ENCODE measurements at places on chromosomes 11 and 22.

- ATAC-seq, result no peak
Measured at GRCh38 chr11:70506658-70506970, 108.3 kb downstream of the CTTN start.

DNA sequence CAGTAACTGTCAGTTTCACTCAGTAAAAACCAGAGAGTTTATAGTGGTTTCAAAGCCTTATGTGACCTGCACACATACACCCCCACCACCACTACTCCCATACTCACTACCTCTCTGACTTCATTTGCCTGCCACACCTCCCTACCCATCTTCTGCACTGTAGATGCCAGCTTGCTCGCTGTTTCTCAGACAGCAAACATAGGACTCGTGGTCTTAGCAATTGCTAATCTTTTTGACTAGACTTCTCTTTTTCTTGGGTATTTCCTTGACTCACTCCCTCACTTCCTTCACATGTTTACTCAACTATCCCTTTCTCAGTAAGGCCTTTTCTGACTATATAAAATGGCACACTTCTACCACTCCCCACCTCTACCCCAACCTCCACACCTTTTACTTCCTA, 27.8 kb downstream of the CEP295 start:
- peak; percentile 99 for ATAC-seq

DNA sequence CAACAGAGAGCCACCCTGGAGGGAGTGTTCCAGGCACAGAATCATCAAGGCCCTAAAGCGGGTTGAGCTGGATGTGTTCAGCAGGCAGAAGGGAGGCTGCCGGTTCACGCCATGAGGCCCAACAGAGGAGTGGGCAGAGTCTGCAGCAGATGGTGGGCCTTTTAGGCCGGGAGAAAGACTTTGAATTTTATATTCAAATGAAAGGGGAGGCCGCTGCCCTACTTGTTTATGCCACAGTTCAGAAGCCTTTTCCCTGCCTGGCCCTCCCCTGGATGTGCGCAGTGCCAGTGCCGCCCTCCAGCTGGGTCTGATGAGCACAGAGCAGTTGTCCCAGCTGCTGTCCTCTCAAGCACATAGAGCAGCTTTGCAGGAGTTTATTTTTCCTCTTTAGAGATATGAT, 46.9 kb upstream of the TTC12 start:
- ATAC-seq, result no peak

- no peak for ATAC-seq
Measured at GRCh38 chr11:73226297-73227006, 8.4 kb downstream of the P2RY2 start.

- ATAC-seq, result peak; percentile 43
Measured at GRCh38 chr11:130827451-130828377, 88.6 kb downstream of the SNX19 start.

DNA sequence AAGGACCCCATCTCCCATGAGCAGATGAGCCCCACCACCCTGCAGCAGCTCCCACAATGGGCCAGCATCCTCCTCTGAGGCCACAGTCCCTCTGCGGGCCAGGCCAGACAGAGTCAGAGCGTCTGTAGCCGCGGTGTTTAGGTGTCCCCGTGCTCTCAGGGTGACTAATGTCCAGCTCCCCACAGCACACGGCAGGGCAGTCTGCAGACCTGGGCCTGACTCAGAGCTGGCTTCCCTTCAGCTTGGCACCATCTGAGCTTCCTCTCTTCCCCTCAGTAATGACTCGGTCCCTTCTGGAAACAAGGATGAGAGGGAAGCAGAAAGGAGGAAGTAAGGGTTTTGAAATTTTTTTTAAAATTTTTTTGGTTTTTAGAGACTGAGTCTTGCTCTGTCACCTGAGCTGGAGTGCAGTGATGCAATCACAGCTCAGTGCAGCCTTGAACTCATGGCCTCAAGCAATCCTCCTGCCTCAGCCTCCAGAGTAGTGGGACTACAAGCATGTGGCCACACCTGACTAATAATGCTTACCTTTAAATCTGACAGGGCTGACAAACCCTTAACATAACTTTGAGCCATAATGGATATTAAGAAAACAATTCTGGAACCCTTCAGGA, 28.5 kb downstream of the LRRC74B start:
- peak; percentile 23 for ATAC-seq

DNA sequence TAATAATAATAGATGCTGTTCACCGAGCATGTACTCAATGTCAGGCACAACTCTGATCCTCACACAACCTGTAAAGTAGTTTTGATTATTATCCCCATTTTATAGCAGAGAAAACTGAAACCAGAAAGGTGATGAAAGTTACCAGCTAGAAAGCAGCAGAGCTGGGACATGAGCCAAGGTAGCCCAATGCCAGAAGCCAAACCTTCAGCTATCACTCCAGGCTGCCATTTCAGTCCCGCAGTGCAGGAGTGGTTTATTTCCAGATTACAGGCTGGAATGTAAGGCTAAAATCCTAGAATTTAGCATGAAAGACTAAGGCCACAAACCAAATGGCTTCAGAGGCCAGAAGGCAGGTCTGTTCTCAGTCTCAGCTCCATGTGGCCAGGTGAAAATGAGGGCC, 108.8 kb downstream of the TENM4 start:
- ATAC-seq, result no peak

DNA sequence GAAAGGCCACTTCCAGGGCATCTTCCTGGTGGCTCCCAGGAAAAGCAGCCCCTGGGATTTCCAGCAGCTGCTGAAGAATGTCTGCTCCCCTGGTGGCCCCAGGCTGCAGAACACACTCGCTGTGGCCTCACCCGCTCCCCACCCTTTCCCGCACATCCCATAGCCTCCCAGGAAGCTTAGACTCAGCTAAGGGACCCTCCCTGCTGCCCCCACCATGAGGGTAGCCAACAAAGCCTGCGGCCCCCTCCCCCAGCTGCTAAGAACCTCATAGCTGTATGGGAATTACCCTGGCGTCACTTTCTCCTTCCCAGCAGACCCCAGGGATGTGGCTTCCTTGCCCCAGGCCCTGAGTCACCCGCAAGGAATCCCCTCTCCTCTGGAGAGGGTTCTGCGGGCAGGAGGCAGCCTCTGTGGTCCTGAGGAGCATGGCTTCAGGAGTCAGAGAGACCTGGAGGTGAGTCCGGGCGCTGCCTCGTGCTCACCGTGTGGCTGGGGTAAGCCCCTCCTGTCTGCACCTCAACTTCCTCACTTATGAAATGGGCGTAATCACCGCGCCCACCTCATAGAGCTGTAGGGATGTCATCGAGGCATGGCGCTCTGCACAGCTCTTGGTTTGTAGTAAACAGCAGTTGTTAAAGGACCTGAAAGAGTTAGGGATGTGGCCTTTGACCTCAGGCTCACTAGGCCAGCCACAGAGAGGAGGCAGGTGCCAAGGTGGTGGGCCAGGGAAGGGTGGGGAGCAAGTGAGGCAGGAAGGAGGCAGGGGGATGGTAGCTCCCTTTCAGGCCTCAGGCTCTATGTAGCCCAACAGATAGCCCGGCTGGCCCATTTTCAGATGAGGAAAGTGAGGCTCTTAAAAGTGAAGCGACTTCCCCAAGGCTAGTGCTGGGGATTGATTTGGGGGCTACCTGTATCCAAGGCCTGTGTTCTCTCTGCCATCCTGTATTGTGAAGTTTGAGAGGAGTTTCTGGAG, 71.2 kb downstream of the LRRC32 start:
- ATAC-seq, result no peak

- no peak for ATAC-seq
Measured at GRCh38 chr22:43326331-43327156, 16.6 kb downstream of the SCUBE1 start.

DNA sequence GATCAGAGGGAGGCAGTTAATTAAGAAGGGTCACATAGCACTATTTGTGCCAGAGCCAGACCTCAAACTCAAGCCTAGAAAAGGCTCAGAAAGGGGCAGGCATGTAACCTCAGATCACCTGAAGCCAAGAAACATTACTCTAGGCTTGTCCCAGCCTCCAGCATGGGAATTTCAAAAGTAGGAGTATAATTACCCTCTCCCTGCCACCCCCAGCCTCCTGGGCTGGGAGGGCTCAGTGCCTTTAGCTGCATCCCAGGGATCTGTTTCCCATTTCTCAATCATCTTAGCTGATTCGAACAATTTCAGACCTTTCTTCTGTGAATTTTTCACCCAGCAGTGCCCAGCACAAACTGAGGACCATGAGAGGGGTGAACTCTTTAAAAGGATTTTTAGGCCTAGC, 33.1 kb upstream of the LRRC10B start:
- ATAC-seq, result no peak

DNA sequence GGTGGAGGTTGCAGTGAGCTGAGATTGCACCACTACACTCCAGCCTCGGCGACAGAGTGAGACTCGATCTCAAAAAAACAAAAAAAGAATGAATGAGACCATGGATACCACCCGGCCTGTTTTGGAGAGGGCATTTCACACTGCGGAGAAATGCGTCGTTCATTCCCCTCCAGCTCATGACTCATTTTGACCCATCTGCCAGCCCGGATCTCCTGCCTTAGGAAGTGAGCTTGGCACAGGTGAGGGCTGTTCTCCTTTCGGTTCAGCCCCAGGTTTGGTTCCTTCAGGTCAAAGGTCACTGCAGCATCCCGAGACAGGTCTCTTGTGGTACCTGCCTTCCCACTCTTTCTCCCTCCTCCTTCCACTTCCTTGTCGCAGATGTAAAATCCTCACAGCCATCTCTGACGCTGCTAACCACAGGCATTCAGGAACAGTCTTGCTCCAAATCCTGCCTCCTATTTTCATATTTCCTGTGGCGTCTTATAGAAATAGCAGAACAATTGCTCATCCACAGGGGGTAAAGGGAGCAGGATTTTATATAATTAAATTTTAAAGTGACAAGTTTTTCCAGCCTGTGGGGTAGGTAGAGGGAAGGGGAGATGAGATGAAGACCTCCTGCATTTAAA, 517.9 kb downstream of the NTM start:
- no peak for ATAC-seq

DNA sequence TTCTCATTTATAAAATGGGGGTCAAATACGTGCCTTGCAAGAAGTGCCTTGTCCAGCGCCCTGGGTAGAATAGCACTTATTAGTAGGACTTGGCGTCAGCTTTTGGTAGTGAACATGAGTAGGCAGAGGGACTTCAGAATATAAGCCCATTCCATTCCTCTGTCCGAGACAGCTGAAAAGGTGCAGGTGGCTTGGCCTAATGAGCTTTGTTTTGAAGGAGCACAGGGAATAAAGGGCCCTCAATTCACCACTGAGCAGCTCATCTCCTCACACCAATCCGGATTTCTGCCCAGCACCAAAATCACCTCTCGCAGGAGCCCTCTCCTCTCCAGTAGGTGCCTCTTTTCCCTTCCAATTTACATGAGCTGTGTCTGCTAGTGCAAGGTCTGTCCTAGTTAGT, 91.2 kb downstream of the DSCAML1 start:
- ATAC-seq, result no peak

GRCh38 chr22:41528938-41529561, 15.2 kb downstream of the POLR3H start:
- ATAC-seq, result no peak

DNA sequence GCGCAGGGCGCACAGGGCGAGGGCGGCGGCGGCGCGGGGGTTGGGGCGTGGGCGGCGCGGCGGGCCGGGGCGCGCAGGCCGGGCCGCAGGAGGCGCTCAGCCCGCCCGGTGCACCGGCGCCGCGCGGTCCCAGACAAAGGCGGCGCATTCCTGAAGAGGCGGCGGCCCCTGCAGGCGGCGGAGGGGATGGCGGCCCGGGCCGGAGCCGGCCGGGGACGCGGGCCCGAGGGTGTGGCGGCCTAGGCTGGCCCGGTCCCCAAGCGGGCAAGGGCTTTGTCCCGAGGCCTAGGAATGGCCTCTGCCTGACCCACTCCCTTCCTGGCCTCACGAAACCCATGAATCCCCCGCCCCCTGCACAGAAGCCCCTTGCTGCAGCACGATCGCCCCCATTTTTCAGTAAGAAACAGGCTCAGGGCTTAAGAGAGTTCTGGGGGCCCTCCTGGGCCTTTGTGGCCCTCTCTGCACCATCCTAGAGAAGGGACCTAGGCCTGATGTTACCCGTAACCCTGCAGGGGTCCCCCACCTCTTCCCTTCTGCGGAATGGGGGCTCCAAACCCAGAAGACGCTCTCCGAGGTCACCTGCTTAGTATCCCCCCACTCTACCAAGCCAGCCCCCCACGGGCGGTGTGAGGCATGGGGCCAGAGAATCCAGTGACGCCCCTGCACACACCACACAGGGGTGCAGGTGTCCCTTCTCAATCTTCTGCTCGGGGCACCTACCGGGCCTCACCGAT, at the start of gene RTN4R:
Gene RTN4R (minus strand): TSS at position 40 of the 734 bp plus-strand sequence. CDS start 226 bp downstream, outside the sequence.
- ATAC-seq, result peak; percentile 87

GRCh38 chr22:32536352-32536751, 61.7 kb downstream of the FBXO7 start:
- no peak for ATAC-seq

DNA sequence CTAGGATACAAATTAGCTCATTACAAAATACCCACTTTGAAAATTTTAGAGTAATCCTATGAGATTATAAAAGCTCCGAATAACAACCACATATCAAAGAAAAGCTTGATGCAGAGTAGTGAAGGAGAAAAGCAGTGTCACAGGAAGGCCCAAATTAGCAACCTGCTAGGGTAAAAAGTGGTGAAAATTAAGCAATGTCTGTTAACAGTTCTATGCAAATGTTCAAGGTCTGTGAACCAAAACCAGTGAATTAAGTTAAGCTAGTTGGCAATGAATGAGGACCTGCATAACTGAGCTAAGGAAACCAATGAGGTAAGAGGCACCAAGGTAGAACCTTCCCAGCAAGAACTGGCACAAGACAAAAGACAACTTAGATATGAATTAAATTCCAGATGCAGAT, 29.6 kb downstream of the PRDM10 start:
- no peak for ATAC-seq

DNA sequence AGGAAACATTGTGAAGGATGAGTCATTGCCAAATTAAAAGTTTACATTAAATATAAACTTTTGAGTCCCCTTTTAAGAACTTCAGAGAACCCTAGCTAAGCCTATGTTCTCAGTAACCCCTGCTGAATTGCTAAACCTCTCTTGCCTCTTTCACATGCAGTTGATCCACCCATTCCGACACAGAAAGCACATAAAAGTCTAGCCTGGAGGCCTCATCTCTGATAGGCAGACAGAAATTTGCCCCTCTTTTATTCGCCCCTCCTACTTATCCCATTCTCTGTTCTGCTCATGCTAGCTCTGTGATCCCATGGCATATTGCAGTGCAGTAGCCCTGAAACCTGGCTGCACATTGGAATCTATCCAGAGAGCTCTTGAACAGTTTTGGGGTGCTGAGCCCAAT, 58.2 kb upstream of the PDE3B start:
- no peak for ATAC-seq

- no peak for ATAC-seq
Measured at GRCh38 chr11:132131961-132132360, 761.5 kb downstream of the NTM start.

- ATAC-seq, result no peak
Measured at GRCh38 chr11:2887515-2888195, 2.1 kb upstream of the CDKN1C start.

GRCh38 chr11:31690041-31690440, 121.1 kb downstream of the PAX6 start:
- ATAC-seq, result no peak

- peak; percentile 57 for ATAC-seq
Measured at GRCh38 chr11:119206511-119207414, 624 bp downstream of the CBL start.

- no peak for ATAC-seq
Measured at GRCh38 chr22:30615543-30615954, 8.6 kb downstream of the TCN2 start.

Data from activated T-helper 17 cell treated with anti-CD3 and anti-CD28 coated beads, Interleukin-2, amount 50 U/mL, for 72 hours (primary cell).